ENCODE measurements at places on chromosomes 5 and 9. TPM values are rescaled to one million over a fixed set of nuclear protein-coding genes. Genes with fewer than 3 reads are reported as not detected.

The MARCOL gene
- not detected for total RNA-seq

The AQP3 gene
- 6.9 TPM for total RNA-seq

- H3K27ac ChIP-seq = peak overlapping the region; percentile 47
- H3K4me3 ChIP-seq = peak overlapping the region; percentile 80
- no peak for DNase-seq
- H3K4me1 ChIP-seq = peaks cover 11% of the 10 kb centered on the region
- no peaks in the 10 kb centered on the region for H3K36me3 ChIP-seq
These were observed 1.9 kb downstream of the LMNB1 start for GRCh38 chr5:126778675-126779403.

The FOXD4L5 gene
- not detected for total RNA-seq

GRCh38 chr5:149423049-149423793 is 44.1 kb upstream of the IL17B start:
- H3K27me3 ChIP-seq = no peaks in the 10 kb centered on the region
- peaks cover 81% of the 10 kb centered on the region for H3K4me1 ChIP-seq
- no peak for DNase-seq

DNA sequence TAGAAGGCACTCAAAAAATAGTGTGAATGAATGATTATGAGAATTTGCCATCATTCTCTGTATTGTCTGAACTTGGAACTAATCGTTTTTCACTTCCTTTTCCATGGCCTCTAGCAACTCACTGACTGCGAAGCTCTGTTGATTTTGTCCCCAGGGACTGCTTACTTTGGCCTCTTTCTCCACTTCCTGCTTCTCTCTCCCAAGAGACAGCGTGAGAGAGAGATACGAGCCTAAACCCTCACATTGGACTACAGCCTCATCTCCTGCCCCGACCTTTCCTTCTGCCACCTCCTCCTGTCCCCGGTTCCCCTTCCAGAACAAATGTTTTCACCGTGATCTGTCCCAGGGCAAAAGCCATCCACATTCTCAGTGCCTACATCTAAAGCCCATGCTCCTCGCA is 300.8 kb upstream of the PANK3 start:
- no peaks in the 10 kb centered on the region for H3K27me3 ChIP-seq
- no peak overlapping the region for H3K4me3 ChIP-seq
- H3K36me3 ChIP-seq = no peaks in the 10 kb centered on the region
- no peak for DNase-seq
- H3K4me1 ChIP-seq = peaks cover 14% of the 10 kb centered on the region

GRCh38 chr5:87877023-87877422 is 391.6 kb downstream of the TMEM161B start:
- H3K4me1 ChIP-seq = no peaks in the 10 kb centered on the region
- no peaks in the 10 kb centered on the region for H3K36me3 ChIP-seq
- H3K27me3 ChIP-seq = no peaks in the 10 kb centered on the region
- H3K27ac ChIP-seq = no peak overlapping the region
- DNase-seq = no peak

The FBP1 gene
- total RNA-seq = 3.8 TPM

- DNase-seq = no peak
- no peaks in the 10 kb centered on the region for H3K27me3 ChIP-seq
- H3K4me3 ChIP-seq = no peak overlapping the region
- no peak overlapping the region for H3K27ac ChIP-seq
These were observed 2.7 kb downstream of the SPINK4 start for GRCh38 chr9:33242609-33243134.

DNA sequence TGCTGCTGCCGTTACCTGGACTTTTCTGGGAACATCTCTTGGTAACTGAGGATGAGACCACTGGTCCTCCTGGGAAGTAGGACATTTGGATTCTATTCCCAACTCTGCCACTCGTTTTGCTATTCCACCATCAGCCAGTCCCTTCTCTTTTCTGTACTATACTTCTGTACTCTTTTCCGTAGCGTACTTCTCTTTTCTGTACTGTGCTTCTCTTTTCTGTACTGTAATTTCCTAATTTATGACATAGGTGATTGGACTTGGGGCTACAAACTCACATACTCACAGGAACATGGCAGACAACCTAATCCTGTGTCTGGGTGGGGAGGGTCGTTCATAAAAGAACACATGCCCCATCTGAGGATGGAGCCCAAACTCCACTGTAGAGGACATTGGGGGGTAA is 335.3 kb upstream of the PANK3 start:
- no peak overlapping the region for H3K4me3 ChIP-seq
- no peaks in the 10 kb centered on the region for H3K36me3 ChIP-seq
- no peak overlapping the region for H3K27ac ChIP-seq
- H3K4me1 ChIP-seq = no peaks in the 10 kb centered on the region
- no peak for DNase-seq
- no peaks in the 10 kb centered on the region for H3K27me3 ChIP-seq

DNA sequence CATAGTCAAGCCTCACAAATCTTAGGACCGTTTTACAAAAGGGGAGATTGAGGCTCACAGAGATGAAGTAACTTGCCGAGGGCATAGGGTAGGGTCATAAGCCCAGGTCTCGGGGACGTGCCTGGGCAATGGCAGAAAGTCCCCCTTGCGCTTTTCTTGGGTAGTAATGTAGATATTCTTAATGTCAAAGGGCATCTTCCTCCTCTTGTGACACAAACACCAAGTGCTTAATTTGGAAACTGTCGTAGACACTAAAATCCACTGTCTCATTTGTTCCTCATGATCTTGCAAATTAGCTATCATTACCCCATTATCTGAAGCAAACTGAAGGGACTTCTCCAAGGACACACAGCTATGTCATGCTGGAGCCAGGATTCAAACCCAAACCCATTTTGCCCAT is 180.8 kb downstream of the GAS1 start:
- H3K4me3 ChIP-seq = no peak overlapping the region
- H3K4me1 ChIP-seq = no peaks in the 10 kb centered on the region
- H3K27ac ChIP-seq = no peak overlapping the region
- DNase-seq = no peak
- H3K36me3 ChIP-seq = no peaks in the 10 kb centered on the region

GRCh38 chr5:63916786-63917185 is 45.5 kb downstream of the HTR1A start:
- DNase-seq = no peak
- no peaks in the 10 kb centered on the region for H3K36me3 ChIP-seq
- no peak overlapping the region for H3K4me3 ChIP-seq
- H3K4me1 ChIP-seq = no peaks in the 10 kb centered on the region
- H3K27ac ChIP-seq = no peak overlapping the region
- no peaks in the 10 kb centered on the region for H3K27me3 ChIP-seq

The ENTPD2 gene
- 0.92 TPM for total RNA-seq

GRCh38 chr9:133023117-133023890 is 7.5 kb upstream of the GTF3C5 start:
- peaks cover 1% of the 10 kb centered on the region for H3K4me1 ChIP-seq
- H3K27me3 ChIP-seq = no peaks in the 10 kb centered on the region
- no peak overlapping the region for H3K27ac ChIP-seq
- no peak for DNase-seq

- no peaks in the 10 kb centered on the region for H3K27me3 ChIP-seq
- H3K4me1 ChIP-seq = peaks cover 13% of the 10 kb centered on the region
- no peak overlapping the region for H3K27ac ChIP-seq
- no peak overlapping the region for H3K4me3 ChIP-seq
These were observed 73.8 kb downstream of the MED27 start for GRCh38 chr9:132005899-132006298.

The RASGRF2 gene
- total RNA-seq = 13.9 TPM

GRCh38 chr5:159877894-159878448 is 38.3 kb upstream of the ADRA1B start:
- no peaks in the 10 kb centered on the region for H3K36me3 ChIP-seq
- no peaks in the 10 kb centered on the region for H3K27me3 ChIP-seq
- no peak overlapping the region for H3K4me3 ChIP-seq
- no peak for DNase-seq
- H3K27ac ChIP-seq = peak overlapping the region; percentile 92

The HTR4 gene
- 7.8 TPM for total RNA-seq

- no peaks in the 10 kb centered on the region for H3K36me3 ChIP-seq
- H3K27ac ChIP-seq = no peak overlapping the region
- peak overlapping the region; percentile 46 for H3K4me3 ChIP-seq
- no peaks in the 10 kb centered on the region for H3K4me1 ChIP-seq
These were observed 6.5 kb upstream of the RICTOR start for GRCh38 chr5:39080597-39081204.

The RNF183 gene
- total RNA-seq = not detected

GRCh38 chr9:98881836-98882568 is 61.7 kb upstream of the COL15A1 start:
- peaks cover 9% of the 10 kb centered on the region for H3K4me1 ChIP-seq
- H3K36me3 ChIP-seq = no peaks in the 10 kb centered on the region
- DNase-seq = no peak
- H3K27me3 ChIP-seq = no peaks in the 10 kb centered on the region

DNA sequence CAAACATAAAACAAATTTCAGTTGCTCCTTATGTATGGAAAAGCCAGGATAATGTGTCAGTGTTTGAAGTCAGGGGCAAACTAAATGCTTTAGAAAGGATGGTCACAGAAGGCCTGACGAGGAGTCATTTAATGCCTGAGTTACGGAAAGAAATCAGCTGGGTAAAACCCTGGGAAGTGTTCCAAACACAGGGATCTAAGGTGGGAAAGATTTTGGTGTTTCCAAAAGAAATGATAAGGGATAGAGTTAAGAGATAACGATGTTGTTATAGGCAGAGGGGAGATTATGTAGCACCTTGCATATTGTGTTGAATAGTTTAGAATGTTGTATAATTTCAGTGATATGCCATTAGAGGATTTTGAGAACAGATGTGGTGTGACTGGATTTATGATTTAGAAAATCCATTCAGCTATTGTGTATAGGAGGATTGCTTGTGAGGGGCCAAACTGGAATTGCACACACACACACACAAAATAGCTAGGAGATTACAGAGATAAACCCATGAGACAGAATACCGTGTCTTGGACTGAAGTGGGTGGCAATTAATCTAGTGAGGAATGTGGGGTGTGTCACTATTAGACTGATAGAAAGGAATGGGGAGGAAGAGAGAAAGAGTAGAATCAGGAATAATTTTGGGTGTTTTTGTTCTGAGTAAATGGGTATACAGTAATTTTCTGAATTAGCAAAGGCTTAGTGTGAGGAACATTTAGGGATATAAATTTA is 274.2 kb upstream of the DAB2 start:
- H3K27me3 ChIP-seq = no peaks in the 10 kb centered on the region
- no peak overlapping the region for H3K27ac ChIP-seq
- H3K36me3 ChIP-seq = no peaks in the 10 kb centered on the region
- H3K4me1 ChIP-seq = no peaks in the 10 kb centered on the region
- no peak overlapping the region for H3K4me3 ChIP-seq
- no peak for DNase-seq

GRCh38 chr9:132077881-132078698 is 1.6 kb downstream of the MED27 start:
- H3K4me3 ChIP-seq = peak overlapping the region; percentile 93
- H3K4me1 ChIP-seq = peaks cover 58% of the 10 kb centered on the region
- peaks cover 6% of the 10 kb centered on the region for H3K36me3 ChIP-seq

- peaks cover 3% of the 10 kb centered on the region for H3K4me1 ChIP-seq
- no peak for DNase-seq
- H3K27me3 ChIP-seq = peaks cover 15% of the 10 kb centered on the region
- H3K4me3 ChIP-seq = peak within 1 kb of the TSS; percentile 62
- H3K36me3 ChIP-seq = no peaks in the 10 kb centered on the region
These were observed at the start of gene KCNN2 for GRCh38 chr5:114361724-114362196. Gene KCNN2, plus strand, starts transcription at chr5:114362070. Its CDS starts 70 bp downstream, at chr5:114362140.

- H3K36me3 ChIP-seq = no peaks in the 10 kb centered on the region
- no peak overlapping the region for H3K4me3 ChIP-seq
- H3K4me1 ChIP-seq = no peaks in the 10 kb centered on the region
- no peak overlapping the region for H3K27ac ChIP-seq
- DNase-seq = no peak
These were observed 180.8 kb downstream of the DNAH5 start for GRCh38 chr5:13763719-13764118.

- DNase-seq = no peak
- H3K4me1 ChIP-seq = peaks cover 25% of the 10 kb centered on the region
- peaks cover 10% of the 10 kb centered on the region for H3K27me3 ChIP-seq
- no peak overlapping the region for H3K27ac ChIP-seq
These were observed 2.2 kb downstream of the NTNG2 start for GRCh38 chr9:132163876-132164603.

The NEURL1B gene
- total RNA-seq = 17.3 TPM

DNA sequence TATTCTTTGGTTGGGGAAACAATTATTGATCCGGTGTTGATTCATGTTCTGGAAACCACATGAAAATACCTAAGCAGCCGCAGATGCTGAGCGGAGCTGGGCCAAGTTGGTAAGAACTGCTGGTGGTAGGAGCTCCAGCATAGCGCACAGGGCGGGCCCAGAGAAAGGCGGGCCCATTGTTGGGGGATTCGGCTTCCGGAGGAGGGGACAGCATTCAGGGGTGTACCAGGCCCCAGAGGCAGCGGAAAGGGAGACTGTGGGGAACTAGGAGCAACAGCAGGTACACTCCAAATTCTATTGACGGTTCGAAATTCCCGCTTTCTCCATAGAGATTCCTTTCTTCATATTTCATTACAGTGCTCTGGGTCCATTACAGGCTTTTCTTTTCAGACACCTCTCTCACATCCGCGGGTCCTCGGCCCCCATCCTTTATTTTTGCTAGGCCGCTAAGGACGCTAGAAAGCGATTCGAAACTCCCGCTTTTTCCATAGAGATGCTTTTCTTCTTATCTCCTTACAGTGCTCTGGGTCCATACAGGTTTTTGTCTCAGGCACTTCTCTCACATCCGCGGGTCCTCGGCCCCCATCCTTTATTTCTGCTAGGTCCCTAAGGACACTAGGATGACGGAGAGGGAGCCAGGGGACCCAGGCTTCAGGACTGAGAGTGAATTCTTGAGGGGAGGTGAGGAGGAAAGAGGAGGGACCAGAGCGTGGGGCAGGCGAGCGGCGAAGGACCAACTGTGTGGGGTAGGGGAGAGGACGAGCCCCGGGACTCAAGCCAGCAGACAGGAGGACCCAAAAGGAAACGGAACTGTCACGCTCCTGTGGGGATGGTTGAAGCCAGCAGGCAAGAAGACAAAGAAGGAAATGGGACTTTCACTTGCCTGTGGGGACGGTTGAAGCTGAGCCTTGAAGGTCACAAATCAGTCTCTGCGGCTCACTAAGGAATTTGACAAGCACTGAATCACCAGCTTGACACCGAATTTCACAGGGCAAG is at the start of gene CCDC152:
Gene CCDC152, plus strand, starts transcription at position 213 of the 996 bp plus-strand sequence. CDS start 2,304 bp downstream, outside the sequence.
- peak within 1 kb of the TSS; percentile 74 for H3K4me3 ChIP-seq
- no peaks in the 10 kb centered on the region for H3K36me3 ChIP-seq
- no peaks in the 10 kb centered on the region for H3K4me1 ChIP-seq
- H3K27me3 ChIP-seq = no peaks in the 10 kb centered on the region
- no peak within 1 kb of the TSS for H3K27ac ChIP-seq

- no peak overlapping the region for H3K4me3 ChIP-seq
- no peaks in the 10 kb centered on the region for H3K36me3 ChIP-seq
- H3K4me1 ChIP-seq = no peaks in the 10 kb centered on the region
- no peaks in the 10 kb centered on the region for H3K27me3 ChIP-seq
- no peak for DNase-seq
These were observed 38.8 kb upstream of the ZNF618 start for GRCh38 chr9:113837334-113837733.

GRCh38 chr5:119333421-119333851 is 22.4 kb upstream of the TNFAIP8 start:
- no peak overlapping the region for H3K4me3 ChIP-seq
- H3K27ac ChIP-seq = no peak overlapping the region
- no peaks in the 10 kb centered on the region for H3K36me3 ChIP-seq
- H3K4me1 ChIP-seq = peaks cover 15% of the 10 kb centered on the region
- DNase-seq = no peak

GRCh38 chr9:115422932-115423440 is 305.0 kb upstream of the TNC start:
- H3K4me1 ChIP-seq = peaks cover 18% of the 10 kb centered on the region
- H3K27me3 ChIP-seq = no peaks in the 10 kb centered on the region
- DNase-seq = peak; percentile 15
- H3K36me3 ChIP-seq = no peaks in the 10 kb centered on the region
- peak overlapping the region; percentile 55 for H3K27ac ChIP-seq
- no peak overlapping the region for H3K4me3 ChIP-seq
